Retinal pigment epithelial cell (primary cell): ENCODE measurements at places on chromosomes 7 and 10.

- DNase-seq, result peak; percentile 7
These were observed 139.3 kb downstream of the CXCL12 start for GRCh38 chr10:44245601-44245938.

- DNase-seq, result no peak
These were observed 29.8 kb downstream of the RSU1 start for GRCh38 chr10:16787361-16787791.

DNA sequence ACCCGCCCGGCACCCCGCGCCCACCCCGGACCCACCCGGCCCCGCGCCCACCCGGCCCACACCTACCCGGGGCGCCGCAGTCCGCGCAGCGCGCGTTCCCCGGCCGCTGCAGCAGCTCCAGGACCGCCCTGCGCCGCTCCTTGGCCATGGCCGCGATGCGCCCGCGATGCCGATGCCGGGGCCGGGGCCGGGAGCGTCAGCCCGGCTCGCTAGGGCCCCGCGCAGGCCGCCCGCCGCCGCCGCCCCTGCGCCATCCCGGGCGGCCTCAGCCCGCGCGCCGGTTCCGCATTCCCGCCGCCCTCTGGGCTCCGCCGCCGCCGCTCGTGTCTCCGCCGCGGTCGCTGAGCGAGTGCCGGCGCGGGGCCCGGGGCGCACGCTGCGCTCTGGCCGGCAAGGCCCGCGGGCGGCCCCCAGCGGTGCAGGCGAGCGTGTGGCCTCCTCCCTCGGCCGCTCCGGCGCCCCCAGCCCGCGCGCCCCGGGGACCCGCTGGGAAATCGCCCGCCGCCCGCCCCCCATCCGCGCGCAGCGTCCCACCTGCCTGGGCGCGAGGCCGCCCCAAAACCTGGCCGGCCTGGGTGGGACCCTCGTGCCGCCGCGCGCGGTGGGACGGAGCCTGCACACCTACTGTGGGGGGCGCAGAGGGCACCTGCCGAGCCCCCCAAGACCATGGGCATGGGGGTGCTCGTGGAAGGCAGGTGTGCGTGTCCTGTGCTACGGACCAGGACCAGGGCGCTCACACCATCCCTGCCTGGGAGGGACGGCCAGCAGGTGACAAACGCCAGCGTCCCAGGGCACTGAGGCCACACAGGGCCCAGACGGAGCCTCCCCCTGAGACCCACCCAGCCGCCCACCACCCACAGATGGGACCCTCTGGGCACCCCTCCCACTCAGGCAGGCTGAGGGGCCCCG lies at the start of gene ADAP1:
Gene ADAP1, minus strand, starts transcription at position 351 of the 909 bp plus-strand sequence. Its CDS starts 203 bp downstream, at position 148.
- no peak for DNase-seq

DNA sequence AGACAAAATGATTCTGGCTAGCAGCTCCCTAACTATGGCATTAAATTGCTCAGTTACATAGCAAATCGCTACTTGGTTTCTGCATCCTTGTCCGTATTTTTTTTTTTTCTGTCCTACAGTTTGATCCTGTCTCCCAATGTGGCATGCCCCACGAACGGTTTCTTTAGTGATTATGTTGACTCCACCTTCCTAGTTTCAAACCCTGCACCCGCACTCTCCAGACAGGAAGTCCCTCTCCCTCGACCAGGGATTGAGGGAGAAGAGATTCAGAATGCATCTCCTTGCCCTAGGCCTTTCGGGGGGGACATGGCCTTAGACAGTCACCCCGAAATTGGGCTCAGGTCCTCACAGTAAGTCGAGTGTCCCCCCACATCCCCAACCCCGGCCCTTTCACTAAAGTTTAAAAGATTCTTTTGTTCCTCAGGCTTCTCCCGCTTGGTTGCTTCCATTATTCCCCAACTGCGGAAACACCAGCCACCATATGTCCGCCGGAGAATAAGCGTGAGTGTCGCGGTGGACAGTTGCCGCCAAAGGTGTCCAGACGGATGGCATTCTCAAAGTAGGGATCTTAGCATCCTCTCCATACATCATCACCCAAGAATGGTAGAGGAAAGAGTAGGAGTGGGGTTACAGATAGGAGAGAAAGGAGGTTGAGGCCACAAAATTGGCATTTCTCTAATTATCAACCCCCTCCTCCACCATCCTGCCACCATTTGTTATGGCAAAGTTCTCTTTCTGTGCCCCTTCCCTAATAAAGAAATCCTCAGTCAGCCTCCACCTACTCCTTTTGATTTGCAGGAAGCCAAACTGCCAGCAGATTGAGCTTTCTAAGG lies 7.3 kb downstream of the EVX1 start:
- no peak for DNase-seq

- no peak for DNase-seq
These were observed 9.5 kb downstream of the GIGYF1 start for GRCh38 chr7:100684534-100685042.

GRCh38 chr7:21580073-21580521 lies 37.3 kb downstream of the DNAH11 start:
- peak; percentile 30 for DNase-seq

DNA sequence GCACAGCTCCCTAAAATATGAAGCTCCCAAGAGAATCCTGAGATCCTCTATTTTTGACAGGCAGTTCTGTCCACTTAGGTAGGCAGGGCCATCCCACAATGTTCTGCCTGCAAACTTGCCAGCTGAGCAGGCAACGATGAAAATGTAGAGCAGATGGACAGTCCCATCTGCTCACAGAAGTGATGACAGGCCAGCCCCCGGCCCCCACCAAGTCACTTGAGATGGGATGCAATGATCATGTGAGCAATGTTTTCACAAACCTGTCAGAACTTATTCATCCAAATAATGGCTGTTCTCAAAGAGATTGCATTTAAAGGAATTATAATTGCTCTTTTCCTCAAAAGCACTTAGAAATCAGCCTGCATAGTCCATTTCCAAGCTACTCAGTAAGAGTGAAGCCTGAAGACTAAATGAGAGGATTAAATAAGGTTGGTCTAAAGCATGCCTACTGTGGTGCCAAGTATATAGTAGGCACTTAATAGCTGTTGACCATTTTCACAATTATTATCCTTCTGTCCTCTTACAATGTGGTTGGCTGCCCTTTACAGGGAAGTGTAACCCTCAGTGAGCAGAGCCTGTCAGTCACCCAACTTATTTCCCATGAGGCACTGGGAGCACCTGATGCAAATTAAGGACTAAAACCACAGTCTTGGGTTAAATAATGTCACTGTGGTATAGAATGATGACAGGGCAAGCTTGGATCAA lies 301.2 kb downstream of the FGFR2 start:
- DNase-seq, result no peak

- peak; percentile 43 for DNase-seq
These were observed 101.1 kb upstream of the PPIF start for GRCh38 chr10:79246209-79246581.

- DNase-seq, result no peak
These were observed 17.7 kb upstream of the NRP1 start for GRCh38 chr10:33352175-33352574.

DNA sequence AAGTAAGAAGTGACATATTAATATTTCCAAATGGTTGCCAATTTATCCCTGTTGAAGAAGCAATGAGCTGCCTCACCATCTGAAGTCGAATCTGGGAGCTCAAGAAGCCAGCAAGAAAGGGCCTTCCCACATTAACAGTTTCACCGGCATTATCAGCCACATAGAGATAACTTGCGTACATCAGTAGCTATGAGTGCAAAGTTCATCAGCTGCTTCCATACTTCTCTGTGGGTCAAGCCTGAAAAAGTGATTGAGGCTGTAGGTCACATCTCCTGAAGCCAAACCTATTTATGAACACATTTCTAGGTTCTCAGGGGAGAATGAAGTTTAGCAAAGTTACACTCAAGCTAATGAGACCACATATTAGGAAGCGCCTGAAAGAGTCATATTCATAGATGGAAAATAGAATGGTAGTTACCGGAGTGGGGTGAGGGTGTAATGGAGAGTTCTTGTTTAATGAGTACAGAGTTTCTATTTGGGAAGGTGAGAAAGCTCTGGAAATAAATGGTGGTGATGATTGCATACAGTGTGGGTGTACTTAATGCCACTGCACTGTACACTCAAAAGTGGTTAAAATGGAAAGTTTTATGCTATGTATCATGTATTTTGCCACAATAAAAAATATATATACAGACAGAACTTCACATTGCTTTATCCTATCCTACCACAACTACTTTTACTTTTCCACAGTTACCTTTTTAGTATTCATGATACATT lies 189.3 kb upstream of the SP4 start:
- no peak for DNase-seq

DNA sequence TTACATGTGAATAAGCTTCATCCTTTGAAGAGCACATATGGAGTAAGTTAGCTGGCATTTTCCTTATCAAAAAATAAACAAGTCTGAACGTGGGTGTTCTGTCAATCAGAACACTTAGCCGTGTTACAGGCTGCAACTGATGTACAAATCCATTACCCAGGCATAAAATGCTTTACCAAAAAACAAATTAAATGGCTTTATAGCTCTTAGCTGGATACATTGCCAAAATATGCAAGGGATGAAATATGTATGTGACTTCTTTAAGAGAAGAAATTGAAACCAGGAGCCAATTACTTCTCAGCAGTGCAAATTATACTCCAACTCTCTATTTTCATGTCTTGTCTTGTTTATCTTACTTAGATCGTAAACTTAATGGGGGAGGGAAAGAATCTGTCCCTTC lies 214.8 kb downstream of the DGKB start:
- DNase-seq, result no peak

GRCh38 chr7:41709621-41710020 lies 6.7 kb upstream of the INHBA start:
- no peak for DNase-seq

- DNase-seq, result no peak
These were observed 74.5 kb downstream of the COBL start for GRCh38 chr7:51242007-51242691.

DNA sequence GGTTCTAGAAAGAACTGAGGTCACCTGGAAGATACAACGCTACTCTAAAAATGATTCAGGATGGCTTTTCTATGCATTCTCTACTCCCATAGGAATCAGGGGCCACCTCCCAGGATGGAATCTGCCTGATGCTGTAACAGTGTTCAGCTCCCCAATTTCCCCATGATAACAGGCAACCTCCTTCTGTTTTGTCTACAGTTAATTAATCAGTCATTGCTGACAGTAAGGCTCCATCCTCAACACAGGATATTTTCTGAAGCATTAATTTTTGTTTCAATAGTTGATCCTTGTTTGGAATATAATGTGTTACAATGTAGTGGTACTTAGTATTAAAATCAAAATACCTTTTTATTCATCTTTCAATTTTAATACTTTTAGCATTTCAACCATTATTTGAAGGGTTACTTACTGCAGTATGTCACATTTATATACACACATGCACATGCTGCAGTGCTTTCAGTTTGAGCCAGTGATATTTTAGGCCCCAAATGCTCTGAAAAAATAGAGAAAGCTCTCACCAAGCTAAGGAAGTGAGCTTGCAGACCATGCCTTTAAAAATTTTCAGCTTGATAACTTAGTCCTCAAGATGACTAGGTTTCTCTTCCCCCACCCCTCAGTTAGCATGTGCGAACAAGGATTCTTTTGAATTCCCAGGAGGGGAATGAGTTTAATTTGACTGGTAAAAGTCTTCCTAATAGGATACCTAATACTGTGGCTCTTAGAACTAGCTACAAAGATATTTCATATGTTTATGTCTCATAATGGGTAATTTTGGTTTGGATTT lies 592 bp upstream of the PIK3CG start:
- DNase-seq, result no peak

DNA sequence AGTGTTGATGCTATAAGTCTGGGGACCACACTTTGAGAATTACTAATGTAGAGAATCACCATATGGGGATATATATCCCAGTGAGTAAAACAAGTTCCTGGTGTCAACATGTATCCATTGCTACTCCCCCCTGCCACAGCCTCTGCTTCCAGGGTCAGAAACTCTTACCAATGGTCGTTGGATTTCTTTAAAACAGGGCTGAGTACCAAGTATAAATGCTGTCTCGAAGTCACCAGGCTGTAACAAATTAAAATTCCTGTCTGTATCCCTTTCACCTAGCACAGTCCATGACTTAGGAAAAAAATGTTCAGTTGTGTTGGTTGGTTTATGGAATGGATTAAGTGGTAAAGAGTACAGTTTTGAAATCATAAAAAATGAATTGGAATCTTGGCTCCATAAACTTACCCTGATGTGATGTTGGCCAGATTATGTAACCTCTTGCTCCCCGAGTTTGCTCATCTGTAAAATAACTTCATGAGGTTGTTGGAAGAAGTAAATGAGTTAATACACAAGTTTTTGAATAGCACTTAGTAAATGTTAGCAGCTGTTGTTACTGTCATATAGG lies 364.0 kb upstream of the LRGUK start:
- peak; percentile 20 for DNase-seq

DNA sequence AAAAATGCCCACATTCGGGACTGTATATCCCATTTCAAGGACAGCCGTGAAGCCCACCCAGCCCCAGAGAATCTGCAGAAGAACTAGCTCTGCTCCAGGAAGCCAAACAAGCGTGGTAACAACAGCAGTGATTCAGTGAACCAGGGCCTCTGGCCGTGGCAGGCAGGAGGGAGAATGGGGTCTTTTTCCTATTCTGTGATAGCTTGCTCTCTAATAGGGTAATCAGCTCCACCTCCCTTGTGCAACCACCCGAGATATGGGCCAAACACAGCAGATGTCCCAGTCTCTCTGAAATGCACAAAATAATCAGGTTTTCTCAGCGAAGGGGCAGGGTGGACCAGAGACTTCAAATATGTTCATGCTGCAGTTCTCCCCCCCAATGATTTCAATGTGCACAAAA lies 35.8 kb downstream of the CHST15 start:
- DNase-seq, result no peak

GRCh38 chr7:146216396-146217041 lies 99.9 kb downstream of the CNTNAP2 start:
- DNase-seq, result no peak

DNA sequence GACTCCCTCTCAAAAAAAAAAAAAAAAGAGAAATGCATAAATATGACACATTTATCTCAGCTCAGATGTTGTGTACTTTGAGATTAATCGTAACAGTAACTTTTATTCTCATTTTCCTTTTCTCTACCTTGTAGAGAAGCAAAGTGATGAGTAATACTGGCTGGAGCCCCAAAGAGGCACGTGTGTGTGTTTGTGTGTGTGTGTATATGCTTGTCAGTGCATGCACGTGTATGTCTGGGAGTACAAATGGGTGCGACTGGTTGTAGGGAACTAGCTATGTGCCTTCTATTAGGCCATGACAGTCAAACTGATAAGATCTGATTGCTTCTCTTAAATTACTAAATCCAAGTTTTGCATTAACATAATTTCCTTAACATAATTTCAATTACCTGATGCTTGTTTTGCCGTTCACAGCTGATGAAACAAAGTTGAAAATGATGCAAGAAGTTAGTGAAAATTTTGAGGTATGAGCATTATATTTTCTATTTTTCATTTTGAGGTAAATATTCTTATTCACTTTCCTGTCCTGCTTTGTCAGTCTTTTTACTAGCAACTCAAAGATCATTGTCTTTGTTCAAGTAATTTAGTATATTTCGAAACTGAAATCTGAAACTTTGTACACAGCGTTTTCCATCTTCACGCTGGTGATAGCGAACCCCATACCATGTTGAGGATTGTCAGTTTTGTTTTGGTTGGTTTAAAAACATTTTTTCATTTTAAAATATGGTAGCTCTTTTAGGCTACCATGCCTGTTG lies 3.4 kb downstream of the TRRAP start:
- no peak for DNase-seq

GRCh38 chr7:50355817-50356178 lies 51.3 kb downstream of the IKZF1 start:
- DNase-seq, result no peak

GRCh38 chr7:131605280-131605878 lies 49.0 kb upstream of the PODXL start:
- DNase-seq, result no peak

GRCh38 chr10:105837951-105838350 lies 1196.9 kb downstream of the SORCS3 start:
- no peak for DNase-seq
